SJCRH30 (cell line): ENCODE measurements at places on chromosomes 6 and 20.
A peak's percentile ranks its signal among the peaks of the same experiment; 100 is the strongest.

GRCh38 chr20:11546939-11547338 is 370.8 kb upstream of the BTBD3 start:
- no peak for DNase-seq

- no peak for DNase-seq
These were observed 57.8 kb upstream of the NKAIN2 start for GRCh38 chr6:123745895-123746294.

GRCh38 chr20:16607364-16608276 is 34.4 kb upstream of the KIF16B start:
- DNase-seq: no peak

- DNase-seq: no peak
These were observed 114.5 kb downstream of the EDN1 start for GRCh38 chr6:12404651-12405050.

DNA sequence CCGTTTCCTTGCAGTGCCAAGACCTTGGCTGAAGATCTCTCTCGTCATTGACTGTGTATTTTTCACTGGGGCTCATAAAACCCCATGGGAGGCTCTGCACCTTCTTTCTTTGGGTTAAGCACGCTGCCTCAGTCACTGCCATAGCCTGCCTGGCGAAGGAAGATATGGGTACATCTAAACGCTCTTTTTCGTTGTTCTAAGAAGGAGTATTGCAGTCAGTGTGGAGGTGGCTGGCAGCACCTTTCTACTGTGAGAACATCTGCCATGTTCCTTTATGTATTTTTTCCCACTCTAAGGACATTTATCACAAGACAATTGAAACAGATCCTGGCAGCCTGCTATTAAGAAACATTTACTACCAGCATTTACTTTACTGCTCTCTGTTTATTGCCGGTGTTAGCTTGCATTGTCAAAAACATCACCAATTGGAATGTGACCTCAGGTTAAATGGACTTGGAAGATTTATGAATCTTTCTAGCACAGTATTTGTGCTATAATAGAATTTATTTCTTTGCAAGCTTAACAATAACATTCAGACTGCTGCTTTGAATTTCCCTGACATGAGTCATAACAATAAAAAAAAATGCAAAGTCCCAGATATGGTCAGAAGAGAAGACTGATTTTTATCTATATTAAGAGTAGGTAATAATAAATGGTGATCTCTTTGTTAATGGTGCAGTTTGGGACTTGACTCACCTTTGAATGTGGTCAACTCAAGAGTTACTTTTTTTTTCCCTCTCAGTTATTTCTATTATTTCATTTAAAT is 62.2 kb upstream of the CLDN20 start:
- DNase-seq: no peak

DNA sequence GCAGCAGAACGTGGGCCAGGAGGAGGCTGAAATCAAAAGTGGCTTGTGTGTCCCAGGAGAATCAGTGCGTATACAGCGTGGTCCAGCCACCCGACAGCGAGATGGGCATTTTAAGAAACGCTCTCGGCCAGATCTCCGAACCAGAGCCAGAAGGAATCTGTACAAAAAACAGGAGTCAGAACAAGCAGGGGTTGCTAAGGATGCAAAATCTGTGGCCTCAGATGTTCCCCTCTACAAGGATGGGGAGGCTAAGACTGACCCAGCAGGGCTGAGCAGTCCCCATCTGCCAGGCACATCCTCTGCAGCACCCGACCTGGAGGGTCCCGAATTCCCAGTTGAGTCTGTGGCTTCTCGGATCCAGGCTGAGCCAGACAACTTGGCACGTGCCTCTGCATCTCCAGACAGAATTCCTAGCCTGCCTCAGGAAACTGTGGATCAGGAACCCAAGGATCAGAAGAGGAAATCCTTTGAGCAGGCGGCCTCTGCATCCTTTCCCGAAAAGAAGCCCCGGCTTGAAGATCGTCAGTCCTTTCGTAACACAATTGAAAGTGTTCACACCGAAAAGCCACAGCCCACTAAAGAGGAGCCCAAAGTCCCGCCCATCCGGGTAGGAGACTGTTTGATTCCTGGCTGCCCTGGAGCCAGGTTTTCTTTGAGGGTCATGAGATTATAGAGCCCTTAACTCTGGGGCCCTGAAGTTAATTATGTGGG is 75.3 kb downstream of the ASXL1 start:
- DNase-seq: no peak

GRCh38 chr6:123812621-123813020 is 9.0 kb downstream of the NKAIN2 start:
- DNase-seq: no peak

- DNase-seq: no peak
These were observed 53.0 kb upstream of the TCF21 start for GRCh38 chr6:133835901-133836300.

DNA sequence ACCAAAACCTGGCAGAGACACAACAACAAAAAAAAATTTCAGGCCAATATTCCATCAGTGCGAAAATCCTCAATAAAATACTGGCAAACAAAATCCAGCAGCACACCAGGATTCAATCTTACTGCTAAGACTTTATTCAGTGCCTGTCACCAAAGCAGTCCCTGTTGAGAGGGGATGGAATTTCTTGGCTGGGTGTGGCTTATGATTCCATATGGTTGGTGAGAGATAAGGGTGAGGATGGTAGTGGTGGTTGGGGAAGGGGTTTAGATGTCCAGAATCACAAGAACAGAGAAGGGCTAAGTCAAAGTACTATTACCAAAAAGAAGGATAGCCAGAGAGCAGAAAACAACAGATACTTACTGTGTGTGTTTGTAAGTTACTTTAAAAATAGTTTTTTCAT is 152.8 kb upstream of the SLC35B3 start:
- peak; percentile 25 for DNase-seq

DNA sequence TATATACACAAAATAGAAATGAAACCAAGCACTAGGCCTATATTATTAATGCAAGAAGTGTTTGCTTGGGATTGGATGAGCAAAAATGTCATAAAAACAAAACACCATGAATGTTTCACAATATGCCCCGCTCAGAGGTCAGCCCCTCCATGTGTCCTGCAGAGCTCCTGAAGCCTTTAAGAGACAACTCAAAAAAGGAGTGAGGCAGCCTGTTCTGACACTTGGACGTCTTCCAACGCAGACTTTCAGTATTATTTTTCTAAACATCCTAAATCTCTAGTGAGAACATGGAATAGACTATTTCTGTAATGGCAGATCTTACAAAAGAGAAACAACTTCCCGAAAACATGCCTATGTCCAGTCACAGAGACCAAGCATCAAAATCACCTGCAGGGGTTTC is 322.6 kb downstream of the PRKN start:
- DNase-seq: no peak

DNA sequence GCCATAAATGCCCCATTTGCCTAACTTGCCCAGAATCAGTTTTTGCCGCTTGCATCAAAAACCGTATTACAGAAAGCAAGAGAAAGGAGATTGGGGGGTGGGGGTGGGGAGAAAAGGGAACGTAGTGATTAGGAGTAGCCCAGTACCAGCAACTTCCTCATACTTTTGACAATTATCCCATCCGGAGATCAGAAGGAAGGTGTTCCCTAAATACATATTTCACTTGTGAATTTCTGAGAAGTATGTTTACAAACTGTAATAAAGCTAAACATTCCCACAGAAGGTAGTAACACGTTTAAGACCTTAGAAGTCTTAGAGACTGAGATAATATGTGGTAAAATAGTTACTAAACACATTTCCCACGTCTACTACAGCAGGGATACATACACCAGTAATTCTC is 14.5 kb downstream of the PREP start:
- DNase-seq: no peak

- DNase-seq: no peak
These were observed 503.9 kb downstream of the CD83 start for GRCh38 chr6:14621518-14621917.

GRCh38 chr6:67221226-67221625 is 1413.9 kb upstream of the ADGRB3 start:
- DNase-seq: no peak

GRCh38 chr6:106512048-106512967 is 117.0 kb downstream of the RTN4IP1 start:
- no peak for DNase-seq

- no peak for DNase-seq
These were observed 109.6 kb downstream of the DLL1 start for GRCh38 chr6:170181338-170181690.

DNA sequence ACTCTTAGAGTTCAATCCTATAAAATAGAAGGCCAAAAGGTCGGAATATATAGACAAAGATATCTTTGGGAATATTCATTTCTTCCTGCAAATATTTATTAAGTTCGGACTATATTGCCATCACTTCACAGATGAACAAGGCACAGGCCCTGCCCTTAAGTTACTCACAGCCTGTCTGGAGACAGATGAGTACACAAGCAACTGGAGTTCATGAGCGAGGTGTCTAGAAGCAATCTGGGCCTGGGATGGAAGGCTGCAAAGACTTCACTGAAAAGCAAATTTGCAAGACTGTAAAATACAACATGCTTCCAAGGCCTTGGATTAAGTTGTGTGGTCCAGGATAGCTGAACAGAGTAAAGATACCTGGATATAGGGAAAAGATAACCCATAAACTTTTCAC is 56.7 kb upstream of the CEP85L start:
- DNase-seq: no peak

GRCh38 chr6:167930295-167930694 is 67.2 kb upstream of the KIF25 start:
- no peak for DNase-seq

DNA sequence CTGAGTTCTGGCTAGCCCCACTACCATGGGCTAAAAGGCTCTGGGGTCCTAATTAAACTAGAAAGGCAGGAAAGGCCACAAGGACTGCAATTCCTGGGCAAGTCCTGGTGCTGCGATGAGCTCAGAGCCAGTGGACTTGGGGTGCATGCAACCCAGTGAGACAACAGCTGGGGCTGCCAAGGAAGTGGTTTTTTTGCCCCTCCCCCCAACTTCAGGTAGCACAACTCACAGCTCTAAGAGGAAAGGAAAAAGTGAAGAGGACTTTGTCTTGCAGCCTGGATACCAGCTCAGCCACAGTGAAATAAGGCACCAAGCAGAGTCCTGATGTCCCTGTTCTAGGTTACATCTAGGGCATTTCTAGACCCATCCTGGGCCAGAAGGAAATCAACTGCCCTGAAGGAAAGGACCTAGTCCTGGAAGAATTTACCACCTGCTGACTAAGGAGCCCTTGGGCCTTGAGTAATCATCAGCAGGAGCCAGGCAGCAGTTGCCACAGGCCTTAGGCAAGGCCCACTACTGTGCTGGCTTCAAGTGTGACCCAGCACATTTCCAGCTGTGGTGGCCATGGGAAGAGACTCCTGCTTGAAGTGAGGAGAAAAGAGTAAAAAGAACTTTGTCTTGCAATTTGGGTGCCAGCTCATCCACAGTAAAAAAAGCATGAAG is 358.4 kb downstream of the BTBD3 start:
- no peak for DNase-seq

DNA sequence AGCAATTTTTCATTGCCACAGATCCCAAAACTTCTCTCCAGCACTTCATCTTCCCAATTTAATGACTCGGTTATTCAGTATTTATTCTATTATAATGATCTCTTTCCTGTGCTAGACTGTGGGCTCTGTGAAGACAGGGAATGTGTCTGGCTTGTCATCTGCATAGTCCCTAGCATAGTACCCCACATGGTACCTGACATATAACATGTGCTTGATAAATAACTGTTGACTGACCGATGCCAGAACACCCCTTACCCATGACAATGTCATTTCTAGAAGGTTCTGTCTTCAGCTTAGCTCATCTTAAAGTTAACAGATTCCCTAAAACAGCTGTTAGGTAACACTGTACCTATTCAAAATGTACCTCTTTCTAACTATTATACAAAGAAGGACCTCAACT is 3.6 kb downstream of the PXMP4 start:
- DNase-seq: no peak

DNA sequence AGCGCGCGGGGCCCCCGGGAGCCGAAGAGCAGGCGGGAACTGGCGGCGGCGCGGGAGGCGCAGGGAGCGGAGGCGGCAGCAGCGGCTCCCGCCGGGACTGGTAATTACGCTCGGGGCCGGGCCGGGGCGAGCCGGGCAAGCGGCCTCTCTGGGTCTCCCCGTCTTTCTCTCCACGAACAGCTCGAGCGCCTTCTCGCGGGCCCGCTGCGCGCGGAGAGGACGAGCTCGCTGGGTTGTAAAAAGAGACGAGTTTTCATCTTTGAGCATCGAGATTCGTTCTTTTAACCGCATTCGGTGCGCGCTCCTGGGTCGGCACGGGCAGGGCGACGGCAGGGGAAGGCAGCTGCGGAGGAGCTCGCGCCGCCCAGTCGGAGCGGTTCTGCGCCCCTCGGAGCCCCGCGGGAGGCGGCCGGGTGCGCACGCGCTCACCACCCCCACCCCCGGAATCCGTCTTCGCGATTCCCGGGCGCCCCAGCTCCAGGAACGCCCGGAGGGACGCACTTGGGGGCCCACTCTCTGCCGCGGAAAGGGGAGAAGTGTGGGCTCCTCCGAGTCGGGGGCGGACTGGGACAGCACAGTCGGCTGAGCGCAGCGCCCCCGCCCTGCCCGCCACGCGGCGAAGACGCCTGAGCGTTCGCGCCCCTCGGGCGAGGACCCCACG is 38.0 kb downstream of the YTHDF1 start:
- no peak for DNase-seq

DNA sequence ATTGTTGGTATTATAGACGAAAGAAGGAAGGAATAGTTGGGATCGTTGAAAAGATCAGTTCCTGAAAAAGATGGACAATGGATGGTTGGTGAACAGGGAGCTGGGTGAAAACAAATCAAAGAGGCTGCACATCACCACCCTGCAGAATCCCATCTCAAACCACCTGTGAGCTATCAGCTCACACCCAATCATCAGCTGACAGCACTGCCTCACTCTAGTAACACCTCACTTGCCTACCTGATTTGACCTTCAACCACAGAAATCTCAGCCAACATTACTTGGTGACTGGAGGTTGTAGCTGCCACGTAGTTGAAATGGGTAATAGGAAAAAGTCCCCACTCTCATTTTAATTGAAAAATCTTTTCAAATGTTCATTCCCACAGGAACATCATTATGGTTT is 101.8 kb upstream of the DST start:
- DNase-seq: no peak
